ENCODE measurements at places on chromosomes 11 and 22. TPM values are rescaled to one million over a fixed set of nuclear protein-coding genes. Genes with fewer than 3 reads are reported as not detected.

GRCh38 chr11:100010393-100010792 is 676.7 kb upstream of the ARHGAP42 start:
- DNase-seq: no peak

- no peak for DNase-seq
Measured at GRCh38 chr11:121419836-121420235, 32.3 kb upstream of the SORL1 start.

DNA sequence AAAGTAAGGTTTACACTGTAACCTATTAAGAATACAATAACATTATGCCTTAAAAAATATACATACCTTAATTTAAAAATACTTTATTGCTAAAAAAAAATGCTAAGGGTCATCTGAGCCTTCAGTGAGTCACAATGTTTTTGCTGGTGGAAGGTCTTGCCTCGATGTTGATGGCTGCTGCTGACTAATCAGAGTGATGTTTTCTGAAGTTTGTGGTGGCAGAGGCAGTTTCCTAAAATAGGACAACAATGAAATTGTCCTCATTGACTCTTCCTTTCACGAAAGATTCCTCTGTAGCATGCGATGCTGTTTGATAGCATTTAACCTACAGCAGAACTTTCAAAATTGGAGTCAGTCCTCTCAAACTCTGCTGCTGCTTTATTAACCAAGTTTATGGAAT is 97.6 kb downstream of the FAT3 start:
- DNase-seq: no peak

DNA sequence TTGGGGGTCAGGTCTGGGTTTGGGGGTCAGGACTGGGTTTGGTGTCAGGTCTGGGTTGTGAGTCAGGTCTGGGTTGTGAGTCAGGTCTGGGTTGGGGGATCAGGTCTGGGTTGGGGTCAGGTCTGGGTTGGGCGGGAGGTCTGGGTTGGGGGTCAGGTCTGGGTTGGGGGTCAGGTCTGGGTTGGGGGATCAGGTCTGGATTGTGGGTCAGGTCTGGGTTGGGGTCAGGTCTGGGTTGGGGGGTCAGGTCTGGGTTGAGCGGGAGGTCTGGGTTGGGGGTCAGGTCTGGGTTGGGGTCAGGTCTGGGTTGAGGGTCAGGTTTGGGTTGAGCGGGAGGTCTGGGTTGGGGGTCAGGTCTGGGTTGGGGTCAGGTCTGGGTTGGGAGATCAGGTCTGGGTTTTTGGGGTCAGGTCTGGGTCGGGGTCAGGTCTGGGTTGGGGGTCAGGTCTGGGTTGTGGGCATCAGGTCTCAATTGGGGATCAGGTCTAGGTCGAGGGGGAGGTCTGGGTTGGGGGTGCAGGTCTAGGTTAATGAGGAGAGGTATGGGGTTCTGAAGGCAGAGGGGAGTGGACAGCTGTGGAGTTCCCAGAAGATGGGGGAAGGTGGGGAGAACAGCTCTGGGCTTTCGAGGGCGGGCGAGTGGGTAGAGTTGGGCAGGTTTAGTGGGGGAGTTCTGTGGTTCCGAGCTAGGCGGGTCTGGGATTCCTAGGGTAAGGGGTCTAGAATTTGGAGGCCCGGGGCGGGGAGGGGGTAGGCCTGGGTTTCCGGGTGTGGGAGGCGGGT is 629 bp downstream of the TTLL8 start:
- no peak for DNase-seq

- no peak for DNase-seq
Measured at GRCh38 chr11:45755281-45755859, 49.6 kb upstream of the SLC35C1 start.

- peak; percentile 96 for DNase-seq
Measured at GRCh38 chr11:449889-450808, at the start of gene PTDSS2. Gene PTDSS2, plus strand, starts transcription at chr11:450279. Its CDS starts 177 bp downstream, at chr11:450456.

- no peak for DNase-seq
Measured at GRCh38 chr11:30131535-30131934, 99.3 kb upstream of the FSHB start.

- DNase-seq: peak; percentile 56
Measured at GRCh38 chr11:48081151-48082010, 101.0 kb downstream of the PTPRJ start.

DNA sequence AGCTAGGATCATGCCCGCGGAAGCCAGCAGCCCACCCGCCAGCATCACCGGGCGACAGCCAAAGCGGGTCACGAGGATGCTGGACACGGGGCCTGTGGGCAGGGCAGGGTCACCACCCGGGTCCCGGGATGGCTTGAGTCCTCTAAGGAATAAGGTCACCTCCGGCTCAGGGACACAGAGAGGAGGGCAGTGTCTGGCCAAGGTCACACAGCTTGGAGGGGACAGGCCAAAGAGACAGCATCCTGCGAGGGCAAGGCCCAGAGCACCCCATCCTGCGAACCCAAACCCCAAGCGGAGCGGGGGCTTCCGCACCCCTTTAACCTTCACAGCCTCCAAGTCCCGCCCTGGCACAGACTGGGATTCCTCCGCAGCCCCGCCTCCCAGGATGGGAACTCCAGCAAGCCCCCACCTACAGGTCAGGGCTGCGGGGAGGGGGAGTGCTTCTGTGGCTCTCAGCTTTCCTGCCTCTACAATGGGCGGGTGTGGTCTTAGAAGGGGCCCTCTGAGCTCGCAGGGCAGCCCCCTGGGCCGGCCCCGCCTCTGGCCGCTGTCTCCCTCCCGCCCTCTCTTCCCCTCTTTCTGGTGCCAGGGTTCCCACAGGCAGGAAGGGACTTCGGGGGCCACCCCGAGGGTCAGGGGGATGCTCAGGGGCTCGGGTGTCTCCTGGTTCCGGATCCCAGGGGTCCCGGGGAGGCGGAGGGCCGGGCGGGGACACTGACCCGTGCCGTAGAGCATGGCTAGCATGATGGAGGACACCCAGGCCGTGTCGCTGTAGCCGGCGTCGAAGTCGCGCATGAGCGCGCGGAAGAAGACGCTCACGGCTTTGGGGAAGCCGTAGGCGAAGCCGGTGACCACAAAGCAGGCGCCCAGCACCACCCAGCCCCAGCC is 1.8 kb downstream of the SLC16A8 start:
- no peak for DNase-seq

CALCA gene
- polyA plus RNA-seq: not detected

WNT7B gene
- 0.12 TPM for polyA plus RNA-seq

PRG3 gene
- polyA plus RNA-seq: 0.23 TPM

P2RX6 gene
- 28.1 TPM for polyA plus RNA-seq

ELFN2 gene
- 1.1 TPM for polyA plus RNA-seq
